Dermis microvascular lymphatic vessel endothelial cell (primary cell): ENCODE measurements at places on chromosomes 16 and 17.

GRCh38 chr17:66654764-66655163 is 180.2 kb upstream of the CACNG5 start:
- no peak for DNase-seq

DNA sequence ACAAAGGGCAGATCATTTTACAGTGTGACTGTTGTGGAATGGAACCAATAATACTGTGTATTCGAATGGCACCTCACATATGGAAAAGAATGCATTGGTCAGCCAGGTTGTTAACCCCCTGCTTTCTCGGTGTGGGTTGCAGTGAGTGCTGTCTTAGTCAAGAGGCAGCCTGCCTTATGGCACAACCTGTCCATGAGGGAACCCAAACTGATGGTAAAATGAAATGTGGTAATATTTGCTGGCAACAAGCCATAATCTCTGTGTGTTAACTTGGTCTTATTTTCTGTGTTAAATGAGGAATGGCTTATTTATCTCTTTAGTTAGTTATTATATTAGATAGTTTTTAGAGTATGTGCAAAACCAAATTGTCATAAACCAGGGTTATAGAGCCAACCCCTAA is 81.6 kb downstream of the TMC6 start:
- no peak for DNase-seq

DNA sequence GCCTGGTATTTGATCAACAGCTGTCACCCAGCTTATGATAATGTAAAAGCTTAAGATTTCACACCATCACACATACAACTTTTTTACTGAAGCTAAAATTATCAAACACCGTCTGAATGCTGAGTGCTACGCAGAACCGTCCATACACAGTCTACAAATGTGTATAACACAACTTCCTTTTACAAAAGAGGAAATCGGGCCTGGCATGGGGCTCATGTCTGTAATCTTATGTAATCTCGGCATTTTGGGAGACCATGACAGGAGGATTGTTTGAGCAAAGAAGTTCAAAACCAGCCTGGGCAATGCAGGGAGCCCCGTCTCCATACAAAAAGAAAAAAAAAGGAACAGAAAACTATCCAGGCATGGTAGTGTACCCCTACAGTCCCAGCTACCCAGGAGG is 19.6 kb upstream of the QRICH2 start:
- DNase-seq, result no peak

- DNase-seq, result no peak
These were observed 23.6 kb downstream of the METTL22 start for GRCh38 chr16:8645141-8645521.

- no peak for DNase-seq
These were observed 50.2 kb downstream of the ZCCHC14 start for GRCh38 chr16:87442581-87442966.

GRCh38 chr17:50612281-50612680 is 22.4 kb upstream of the ABCC3 start:
- DNase-seq, result no peak

DNA sequence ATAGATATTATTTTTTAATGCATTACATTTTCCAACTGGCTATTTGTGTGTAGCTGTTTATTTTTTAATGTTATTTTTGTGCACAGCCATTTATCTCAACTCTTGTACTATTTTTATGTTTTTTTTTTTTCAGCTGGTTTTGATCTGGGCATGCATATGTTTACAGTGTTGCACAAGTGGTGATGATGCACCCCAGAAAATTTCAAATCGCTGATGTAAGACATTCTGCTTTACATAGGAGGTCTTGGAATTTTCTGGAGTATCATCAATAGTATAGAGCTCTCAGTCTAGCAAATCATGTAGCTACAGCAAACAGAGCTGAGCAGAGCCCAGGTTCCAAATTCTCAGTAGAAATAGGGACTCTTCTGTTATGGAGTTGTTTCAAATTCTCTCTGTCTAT is 30.2 kb downstream of the CACNG5 start:
- no peak for DNase-seq

DNA sequence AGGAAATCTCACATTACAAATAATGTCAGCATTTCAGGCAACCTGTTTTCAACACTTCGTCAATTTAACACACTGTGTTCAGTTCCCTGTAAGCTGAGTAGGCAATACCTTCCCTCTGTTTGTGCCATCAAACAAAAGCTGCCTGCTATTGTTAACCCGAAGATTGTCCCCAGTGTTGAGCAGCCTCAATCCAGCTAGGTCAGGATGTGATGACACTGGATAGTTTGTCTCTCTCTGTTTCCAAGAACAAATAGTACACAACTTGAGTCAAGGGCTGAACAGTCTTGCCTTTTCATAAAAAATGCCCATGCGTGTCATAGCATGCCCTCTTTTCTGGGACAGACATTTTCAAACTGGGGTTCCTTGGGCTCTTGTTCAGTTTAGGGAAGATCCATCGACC is 36.4 kb downstream of the HSD17B2 start:
- DNase-seq, result no peak

DNA sequence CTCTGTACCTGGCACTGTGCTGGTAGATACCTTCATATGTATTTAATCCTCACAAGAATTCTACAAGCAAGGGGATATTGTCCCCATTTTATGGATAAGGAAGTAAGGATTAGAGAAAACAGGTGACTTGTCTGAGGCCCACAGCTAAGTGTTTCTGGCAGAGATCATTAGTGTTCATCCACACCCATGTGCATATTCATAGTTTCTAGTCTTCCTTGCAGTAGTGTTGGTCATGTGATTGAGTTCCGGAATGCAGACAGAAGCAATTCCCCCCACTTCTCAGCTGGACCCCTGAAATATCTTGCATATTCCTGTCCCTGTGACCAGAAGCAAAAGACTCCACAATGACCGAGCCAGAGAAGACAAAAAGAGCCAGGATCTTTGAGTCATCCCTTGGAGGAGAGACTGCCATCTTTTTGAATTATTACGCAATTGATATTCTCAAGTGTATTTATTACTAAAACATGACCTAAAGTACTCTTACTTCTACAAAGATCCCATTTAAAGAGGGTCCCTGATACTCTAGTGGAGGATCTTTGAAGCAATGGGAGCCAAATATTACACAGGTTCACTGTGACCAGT is 43.4 kb downstream of the SOX9 start:
- no peak for DNase-seq

- no peak for DNase-seq
These were observed 184.1 kb downstream of the PMP22 start for GRCh38 chr17:15081008-15081407.
